ENCODE measurements at places on chromosomes 2 and 18. TPM values are rescaled to one million over a fixed set of nuclear protein-coding genes. Genes with fewer than 3 reads are reported as not detected.

GRCh38 chr2:161131074-161131680, 29.1 kb upstream of the TANK start:
- no peak for DNase-seq

- no peak for DNase-seq
These were observed 4.1 kb downstream of the INHBB start for GRCh38 chr2:120350080-120350479.

DNA sequence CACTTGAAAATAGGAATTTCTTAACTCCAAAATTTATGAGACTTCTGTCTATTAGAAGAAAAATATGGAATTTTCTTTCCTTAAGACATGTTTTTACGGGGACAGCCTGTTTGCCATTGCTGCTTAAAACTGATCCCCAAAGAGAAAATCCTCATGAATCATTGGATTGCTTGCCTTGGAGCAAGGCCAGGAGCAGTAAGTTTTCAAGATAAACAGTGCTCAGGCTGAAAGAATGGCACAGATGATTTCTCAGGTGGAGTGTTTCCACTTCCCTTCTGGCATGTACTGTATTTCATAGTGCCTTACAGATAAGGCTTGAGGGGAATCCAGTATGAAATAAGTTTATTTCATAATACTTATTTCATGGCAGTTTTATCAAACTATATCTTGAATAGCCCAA, 74.3 kb upstream of the MMADHC start:
- DNase-seq: no peak

DNA sequence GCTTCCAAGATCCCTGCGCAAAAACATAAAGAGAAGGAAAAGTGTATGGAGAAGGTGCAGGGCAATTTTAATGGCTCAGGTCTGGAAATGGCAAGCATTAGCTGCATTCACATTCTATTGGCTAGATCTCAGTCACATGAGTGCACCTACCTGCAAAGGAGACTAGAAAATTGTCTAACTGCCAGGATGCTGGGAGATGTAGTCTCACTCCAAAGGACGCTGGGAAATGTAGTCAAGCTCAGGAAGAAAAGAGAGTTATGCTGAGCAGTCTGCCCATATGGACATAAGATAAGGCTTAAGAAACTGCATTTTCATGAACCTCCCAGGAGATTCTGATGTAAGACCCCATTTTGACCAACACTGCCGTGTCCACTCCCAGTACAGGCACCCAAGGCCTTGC, 9.5 kb upstream of the KLHL29 start:
- peak; percentile 76 for DNase-seq

DNA sequence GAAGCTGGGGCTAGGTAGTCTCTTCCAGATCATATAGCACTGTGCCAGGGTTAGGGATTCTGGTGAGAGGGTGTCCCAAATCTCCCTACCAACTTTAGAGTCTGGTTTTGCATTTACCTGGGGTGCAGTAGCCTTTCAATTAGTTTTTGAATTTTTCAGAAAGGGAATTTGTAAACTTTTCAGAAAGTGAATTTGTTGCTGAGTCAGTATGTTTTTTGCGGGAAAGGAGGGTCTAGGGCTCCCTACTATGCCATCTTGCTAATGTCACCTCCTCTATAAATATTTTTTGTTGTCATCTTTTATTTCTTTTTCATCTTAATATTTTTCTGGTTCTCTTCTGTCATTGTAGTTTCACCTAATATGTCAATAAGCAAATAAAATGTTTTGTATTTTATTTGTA, 95.8 kb upstream of the FAM98A start:
- no peak for DNase-seq

GRCh38 chr2:74267068-74267467, 68.7 kb downstream of the MTHFD2 start:
- DNase-seq: peak; percentile 53

DNA sequence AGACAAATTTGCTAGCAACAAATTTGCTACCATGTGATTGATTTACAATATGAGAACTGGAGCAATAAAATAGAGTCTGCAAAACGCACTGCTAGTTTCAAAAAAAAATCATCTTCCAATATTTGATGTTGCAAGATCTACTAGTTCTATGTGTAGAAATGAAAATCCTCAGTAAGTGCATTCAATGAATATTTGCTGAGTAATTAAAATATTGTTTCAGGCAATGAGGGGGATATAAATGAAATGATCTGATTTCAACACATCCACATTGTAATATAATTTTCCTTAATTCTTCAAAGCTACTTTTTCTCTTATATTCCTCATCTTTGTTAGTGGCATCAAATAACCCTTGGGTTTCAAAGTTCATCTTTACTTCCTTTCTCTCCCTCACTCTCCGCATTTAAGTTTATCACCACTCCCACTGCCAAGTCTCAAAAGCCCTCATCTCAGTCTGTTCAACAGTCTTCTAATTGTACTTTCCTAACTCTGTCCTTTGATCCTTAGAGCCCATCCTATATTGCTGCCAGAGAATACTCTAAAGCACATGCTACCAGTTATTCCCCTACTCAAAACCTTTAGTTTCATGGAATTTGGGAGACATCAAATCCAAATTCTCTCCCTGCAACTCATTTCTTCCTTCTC, 6.2 kb downstream of the OSGEPL1 start:
- DNase-seq: no peak

DNA sequence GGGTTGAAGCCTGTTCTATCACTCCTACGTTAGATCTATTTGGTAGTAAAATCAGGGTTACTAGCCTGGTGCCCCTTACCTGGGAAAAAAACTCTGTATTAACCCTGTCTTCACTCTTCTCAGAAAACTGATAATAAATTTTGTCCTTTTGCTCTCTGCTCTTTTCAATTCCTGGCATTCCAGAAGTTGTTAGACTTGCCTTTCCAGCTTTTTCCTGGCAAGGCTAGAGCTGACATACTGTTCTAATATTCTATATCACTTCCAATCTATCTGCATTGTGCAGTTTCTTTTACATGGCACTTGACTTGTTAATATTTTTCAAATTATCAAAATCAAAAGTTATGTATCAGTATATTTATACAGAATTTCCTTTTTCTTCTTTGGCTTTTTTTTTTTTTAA, 162.2 kb downstream of the FIGN start:
- no peak for DNase-seq

DNA sequence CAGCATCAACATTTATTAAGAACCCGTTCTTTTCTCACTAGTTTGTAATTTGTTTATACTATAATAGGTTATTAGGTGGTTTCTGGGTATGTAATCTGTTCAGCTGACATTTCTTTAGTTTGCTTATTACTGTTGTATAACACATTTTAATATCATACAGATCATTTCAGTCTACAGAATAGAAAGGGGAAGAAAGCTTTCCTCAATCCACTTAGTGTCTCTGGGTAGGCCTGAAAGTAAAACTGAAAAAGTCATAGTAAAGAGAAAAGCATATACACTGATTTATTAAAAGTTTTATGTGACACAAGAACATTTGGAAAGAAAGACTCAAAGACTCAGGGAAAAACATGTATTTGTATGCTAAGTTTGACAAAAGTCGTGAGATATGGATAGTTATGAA, 16.8 kb upstream of the KCNJ3 start:
- DNase-seq: no peak

GRCh38 chr2:33238111-33238510, 238.3 kb upstream of the RASGRP3 start:
- DNase-seq: no peak

- DNase-seq: no peak
These were observed 36.5 kb upstream of the SIX2 start for GRCh38 chr2:45045706-45046105.

- peak; percentile 54 for DNase-seq
These were observed 1.2 kb upstream of the DNAJB2 start for GRCh38 chr2:219277703-219278654.

DNA sequence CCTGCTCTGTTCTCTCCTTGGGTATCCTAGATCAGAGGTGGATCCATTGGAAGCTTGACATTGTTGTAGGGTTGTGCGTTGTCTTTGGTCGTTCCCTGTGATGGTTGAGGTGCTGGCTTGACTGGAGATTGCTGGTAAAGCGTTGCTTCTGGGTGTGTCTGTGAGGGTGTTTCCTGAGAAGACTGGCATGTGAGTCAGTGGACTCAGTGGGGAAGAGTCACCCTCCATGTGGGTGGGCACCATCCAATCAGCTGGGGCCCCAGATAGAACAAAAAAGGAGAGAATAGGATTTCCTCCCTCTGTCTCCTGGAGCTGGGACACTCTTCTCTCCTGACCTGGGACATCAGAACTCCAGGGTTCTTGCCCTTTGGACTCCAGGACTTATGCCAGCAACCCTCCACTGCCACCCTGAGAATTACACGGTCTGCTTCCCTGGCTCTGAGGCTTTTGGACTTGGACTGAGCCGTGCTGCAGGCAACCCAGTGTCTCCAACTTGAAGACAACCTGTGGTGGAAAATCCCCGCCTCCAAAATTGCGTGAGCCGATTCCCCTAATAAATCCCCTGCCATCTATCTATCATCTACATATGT, 14.8 kb upstream of the REEP1 start:
- DNase-seq: no peak

DNA sequence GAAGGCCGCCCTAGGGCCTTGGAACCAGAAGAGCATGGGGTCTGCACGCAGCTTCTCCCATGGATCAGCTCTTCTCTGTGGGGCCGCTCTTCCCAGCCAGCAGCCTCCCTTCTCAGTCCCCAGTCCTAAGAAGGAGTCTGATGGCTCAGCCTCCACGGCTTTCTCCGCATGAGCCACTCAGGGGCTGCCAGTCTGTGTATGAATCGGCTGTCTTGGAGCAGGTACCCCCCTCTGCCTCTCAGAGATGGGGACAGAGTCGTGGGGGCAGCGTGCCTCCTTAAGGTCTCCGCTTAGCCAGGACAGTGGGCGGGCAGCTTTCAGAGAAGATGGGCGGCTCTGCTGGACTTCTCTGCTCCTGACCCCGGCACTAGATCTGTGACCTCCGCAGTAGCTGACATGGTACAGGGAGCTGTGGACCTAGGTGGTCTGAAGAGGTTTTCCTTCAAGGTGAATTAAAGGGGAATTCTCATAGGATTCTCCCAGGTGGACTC, 21.6 kb downstream of the INPP5D start:
- no peak for DNase-seq

GRCh38 chr2:201830666-201831065, 24.3 kb downstream of the CDK15 start:
- DNase-seq: no peak

- no peak for DNase-seq
These were observed 148.7 kb downstream of the NDUFA10 start for GRCh38 chr2:239876271-239876947.

GRCh38 chr2:119289093-119289492, 65.5 kb downstream of the STEAP3 start:
- no peak for DNase-seq

DNA sequence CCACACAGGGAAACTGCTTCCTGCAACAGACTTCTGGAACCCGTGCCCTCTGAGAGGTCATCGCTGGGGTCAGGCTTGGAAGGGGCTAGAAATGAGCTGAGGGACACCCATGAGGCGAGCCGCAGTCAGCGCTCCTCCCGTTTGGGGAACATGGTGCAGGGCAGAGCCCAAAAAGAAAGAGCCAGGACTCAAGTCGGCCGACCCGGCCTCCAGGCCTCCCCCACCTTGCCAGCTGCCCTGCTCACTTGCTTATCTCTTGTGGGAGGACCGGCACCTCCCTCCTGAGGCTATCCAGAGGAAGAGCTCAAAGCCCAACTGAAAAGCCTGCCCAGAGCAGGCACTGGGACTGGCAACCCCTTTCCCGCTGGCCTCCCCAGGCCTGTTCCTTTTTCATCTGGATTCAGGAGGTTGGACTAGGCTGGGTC, 43.6 kb downstream of the SCTR start:
- DNase-seq: no peak

- DNase-seq: peak; percentile 22
These were observed 202 bp downstream of the MCEE start for GRCh38 chr2:71129902-71130151.

DNA sequence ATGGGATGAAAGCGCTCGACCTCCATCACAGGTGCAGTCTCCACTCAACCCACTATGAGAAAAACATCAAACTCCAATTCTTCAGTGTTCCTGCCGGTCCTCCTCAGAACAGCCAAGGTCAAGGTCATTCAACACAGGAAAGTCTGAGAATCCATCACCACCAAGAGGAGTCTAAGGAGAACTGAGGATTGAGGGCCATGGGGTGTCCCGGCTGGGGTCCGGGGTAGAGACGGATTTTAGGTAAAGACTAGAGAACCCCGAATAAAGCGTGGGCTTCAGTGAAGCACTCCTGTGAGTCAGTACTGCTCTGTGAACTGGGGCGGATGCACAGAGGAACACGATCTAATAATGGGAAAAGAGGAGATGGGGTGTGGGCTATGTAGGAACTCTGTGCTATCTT, 41.8 kb downstream of the PTGR3 start:
- DNase-seq: no peak

GRCh38 chr2:236814593-236814992, 245.0 kb downstream of the ACKR3 start:
- DNase-seq: no peak

- DNase-seq: no peak
These were observed 80.7 kb upstream of the LDLRAD4 start for GRCh38 chr18:13137670-13138419.

- no peak for DNase-seq
These were observed 27.9 kb downstream of the XDH start for GRCh38 chr2:31386648-31387047.

- peak; percentile 64 for DNase-seq
These were observed at the start of gene EGR4 for GRCh38 chr2:73293534-73294171. TSS of gene EGR4 (minus strand) at chr2:73293548. CDS start at chr2:73293317, 231 bp downstream.

- no peak for DNase-seq
These were observed 183.8 kb downstream of the MYCN start for GRCh38 chr2:16123856-16124780.

DNA sequence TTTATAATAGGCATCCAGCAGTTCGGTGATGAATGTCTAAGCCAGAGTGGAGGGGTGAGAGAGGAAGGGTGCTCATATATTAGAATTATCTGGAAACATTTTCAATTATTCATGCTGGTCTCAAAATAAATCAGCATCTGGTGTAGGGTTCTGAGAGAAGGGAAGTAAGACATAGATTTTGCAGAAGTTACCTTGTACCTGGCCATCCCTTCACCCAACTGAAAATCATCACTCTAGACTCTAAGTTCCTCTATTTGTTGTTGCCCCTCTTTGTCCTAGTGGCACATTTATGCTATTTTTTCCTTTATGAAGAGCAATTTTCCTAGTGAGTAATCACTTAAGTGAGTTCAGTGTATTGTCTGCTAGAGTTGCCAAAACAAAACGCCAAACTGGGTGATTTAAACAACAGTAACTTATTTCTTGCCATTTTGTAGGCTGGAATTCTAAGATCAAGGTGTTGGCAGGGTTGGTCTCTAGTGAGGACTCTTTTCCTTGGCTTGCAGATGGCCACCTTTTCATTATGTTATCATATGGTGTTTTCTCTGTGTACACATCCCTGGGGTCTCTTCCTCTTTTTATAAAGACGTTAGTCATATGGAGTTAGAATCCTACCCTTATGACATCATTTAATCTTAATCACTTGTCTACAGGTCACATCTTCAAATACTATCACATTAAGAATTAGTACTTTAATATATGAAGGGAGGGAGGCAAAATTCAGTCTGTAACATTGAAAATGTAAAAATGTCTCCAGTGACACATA, 129.9 kb upstream of the KLHL14 start:
- DNase-seq: no peak

CD8B2 gene
- not detected for total RNA-seq

CCDC148 gene
- total RNA-seq: 0.59 TPM

PDE1A gene
- 0.12 TPM for total RNA-seq

GREB1L gene
- total RNA-seq: 12.2 TPM

ALK gene
- total RNA-seq: not detected

SERPINB7 gene
- not detected for total RNA-seq

RGPD3 gene
- 0.15 TPM for total RNA-seq

CABLES1 gene
- 7.7 TPM for total RNA-seq

HOXD8 gene
- total RNA-seq: 6.0 TPM

TMEFF2 gene
- total RNA-seq: not detected

ADGRF3 gene
- not detected for total RNA-seq

SLC4A1AP gene
- 19.8 TPM for total RNA-seq

AP1S3 gene
- 185 TPM for total RNA-seq

GAL3ST2 gene
- 0.44 TPM for total RNA-seq

MROH2A gene
- not detected for total RNA-seq

All from HCT116 (cell line).